ENCODE measurements at places on chromosomes 11 and 22.
A peak's percentile ranks its signal among the peaks of the same experiment; 100 is the strongest.

DNA sequence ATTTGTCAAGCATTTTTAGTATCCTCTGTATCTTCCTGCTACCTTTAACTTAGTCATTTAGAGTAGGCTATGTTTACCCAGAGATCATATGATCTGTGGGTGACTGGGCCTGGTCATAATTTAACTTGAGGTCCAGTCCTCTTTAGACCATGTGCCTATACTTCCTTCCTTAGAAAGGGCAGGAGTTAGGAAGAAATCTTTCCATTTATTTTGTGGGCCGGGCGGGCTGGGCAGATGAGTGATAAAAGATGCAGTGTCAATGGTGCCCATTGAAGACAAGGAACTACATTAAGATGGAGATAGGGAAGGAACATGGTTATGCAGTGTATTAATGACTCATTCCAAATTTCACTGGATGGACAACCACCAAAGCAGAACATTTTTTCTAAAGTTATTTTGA, 30.9 kb upstream of the PDE3B start:
- no peak for DNase-seq

GRCh38 chr22:24289741-24290163, 19.1 kb downstream of the SPECC1L start:
- DNase-seq = no peak

DNA sequence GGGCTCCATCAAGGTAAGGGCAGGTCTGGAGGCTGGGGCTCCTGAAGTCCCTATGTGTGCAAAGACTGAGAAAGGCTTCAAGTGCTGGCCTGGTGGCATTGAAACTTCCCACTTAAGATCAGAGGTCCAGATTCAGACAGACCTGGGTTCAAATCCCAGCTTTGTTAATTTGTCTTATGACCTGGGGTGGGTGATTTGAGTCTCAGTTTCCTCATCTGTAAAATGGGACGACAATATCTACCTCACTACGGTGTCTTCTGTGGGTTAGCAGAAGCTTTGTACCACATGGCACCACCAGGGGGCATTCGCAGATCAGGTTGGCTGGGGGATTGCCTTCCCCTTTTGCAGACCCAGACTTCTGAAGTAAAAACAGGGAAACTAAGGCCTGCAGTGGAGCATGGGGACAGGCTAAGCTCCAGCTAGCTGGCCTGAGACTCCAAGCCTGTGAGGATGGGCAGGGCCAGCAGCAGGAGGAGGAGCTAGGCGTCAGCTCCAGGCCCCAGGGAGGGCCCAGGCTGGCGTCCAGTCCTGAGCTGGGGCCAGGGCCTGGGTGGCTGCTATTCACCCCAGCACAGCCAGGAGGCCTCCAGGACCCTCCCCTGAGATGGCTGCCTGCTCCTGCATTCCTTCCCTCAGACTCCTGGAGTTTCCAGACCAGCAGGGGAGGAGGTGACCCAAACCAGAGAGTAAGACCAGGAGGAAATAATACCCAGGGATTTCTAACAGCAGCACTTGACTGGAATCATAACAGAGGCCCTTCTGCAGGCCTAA, 1.5 kb downstream of the CASTOR1 start:
- peak; percentile 91 for DNase-seq

GRCh38 chr11:2747248-2748027, 47.6 kb upstream of the KCNQ1OT1 start:
- DNase-seq = no peak

DNA sequence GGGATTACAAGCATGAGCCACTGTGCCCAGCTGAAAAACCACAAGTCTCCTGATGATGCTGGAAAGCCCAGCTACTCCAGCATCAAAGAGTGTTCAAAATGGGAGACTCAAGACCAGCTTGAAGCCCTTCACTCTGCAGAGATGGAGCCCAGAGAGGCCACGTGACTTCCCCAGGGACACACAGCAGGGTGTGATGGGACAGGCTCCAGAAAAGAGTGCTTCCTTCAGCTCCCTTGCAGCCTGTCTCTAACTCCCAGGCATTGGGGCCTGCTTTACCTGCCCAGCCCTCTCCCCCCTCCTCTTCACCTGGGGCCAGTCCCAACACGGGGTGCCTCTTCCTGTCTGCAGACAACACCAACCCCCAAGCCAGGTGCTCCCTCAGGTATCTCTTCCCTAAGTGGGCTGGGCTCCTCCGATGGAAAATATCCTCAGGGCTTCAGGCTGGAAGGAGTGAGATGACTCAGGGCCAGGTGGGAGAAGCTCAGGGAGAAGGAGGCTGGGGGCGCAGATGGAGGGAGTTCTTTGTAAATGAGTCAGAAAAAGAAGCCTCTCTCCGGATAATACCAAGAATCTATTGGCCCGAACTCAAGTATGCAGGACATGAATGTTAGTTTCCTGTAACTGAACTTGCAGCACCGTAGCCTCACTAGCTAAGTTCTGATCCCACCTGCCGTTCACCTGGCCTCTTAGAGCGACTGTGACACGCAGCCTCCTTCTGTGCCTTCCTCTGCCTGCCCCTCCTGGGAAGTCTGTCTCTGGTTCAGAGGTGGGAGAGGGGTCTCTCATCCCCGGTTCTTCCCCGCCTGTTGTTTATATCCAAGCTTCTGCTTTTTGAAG, 326.6 kb downstream of the MN1 start:
- no peak for DNase-seq

- no peak for DNase-seq
Observed at GRCh38 chr11:128448981-128449713, 138.2 kb downstream of the ETS1 start.

DNA sequence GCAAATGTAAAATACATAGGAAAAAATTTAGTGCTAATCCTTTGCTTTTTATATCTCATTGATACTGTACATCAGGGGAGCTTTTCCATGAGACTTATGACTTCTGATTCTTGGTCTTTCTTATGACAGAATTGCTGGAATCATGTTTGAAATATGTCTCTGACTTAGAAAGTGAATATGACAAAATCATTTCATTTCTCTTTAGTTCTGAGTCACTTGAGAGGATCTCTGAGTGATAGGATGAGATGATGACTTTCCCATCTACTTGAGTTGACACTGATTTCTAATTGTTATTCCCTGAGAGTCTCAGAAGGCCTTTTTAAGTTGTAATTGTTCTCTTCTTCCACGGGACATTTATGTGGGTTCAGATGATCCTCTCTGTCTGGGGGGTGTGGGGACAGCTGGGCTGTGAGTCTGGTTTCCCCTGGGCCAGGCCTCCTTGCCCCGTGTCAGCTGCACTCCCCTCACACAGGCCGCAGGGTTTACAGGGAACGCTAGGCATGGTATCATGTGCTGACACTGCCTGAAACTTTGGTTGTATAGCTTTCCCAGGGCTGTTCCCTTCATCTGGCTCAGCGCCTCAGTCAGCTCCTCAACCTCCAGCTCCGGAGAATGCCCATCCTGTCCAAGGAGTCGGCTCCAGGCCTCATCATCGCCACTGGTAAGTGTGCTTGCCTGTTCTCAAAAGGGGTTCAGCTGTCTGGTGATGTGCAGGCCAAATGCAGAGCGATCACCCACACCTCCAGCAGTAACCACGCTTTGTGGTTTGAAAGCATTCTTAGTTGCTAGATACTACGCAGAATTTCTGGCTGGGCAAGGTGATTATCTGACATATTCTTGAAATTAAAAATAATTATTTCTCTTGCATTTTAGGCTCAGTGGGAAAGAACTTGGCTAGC, 69.5 kb upstream of the SORL1-AS1 start:
- DNase-seq = no peak

DNA sequence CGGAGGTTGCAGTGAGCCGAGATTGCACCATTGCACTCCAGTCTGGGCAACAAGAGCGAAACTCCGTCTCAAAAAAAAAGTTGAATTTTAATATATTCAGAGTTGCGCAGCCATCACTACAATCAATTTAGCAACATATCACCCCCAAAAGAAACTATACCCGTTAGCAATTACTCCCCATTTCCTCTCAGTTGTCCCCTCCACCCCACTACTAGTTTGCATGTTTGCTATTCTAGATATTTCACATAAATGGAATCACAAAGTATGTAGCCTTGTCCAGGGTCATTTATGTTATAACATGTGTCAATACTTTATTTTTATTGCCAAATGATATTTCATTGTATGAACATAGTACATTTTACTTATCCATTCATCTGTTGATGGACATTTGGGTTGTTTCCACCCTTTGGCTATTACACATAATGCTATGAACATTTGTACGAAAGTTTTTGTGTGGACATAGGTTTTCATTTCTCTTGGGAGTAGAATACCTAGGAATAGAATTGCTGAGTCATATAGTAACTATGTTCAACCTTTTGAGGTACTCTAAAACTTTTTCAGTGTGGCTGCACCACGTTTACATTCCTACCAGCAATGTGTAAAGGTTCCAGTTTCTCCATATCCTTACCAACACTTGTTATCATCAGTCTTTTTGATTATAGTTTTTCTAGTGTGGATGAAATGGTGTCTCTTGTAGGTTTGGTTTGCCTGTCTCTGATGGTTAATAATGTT, 2.2 kb downstream of the ZNF143 start:
- no peak for DNase-seq

DNA sequence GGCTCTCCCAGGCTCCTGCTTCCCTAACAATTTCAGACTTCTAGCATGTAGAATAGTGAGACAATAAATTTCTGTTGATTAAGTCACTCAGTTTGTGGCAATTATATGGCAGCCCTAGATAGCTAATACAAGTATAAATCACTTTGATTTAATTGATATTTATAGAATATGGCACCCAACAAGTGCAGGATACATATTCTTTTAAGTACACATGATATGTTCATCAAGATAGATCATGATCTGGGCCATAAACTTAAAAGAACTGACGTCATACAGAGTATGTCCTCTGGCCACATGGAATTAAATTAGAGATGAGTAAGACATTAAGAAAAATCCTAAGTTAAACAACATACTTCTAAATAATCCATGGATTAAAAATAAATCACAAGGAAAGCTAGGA, 67.5 kb upstream of the AMOTL1 start:
- no peak for DNase-seq

DNA sequence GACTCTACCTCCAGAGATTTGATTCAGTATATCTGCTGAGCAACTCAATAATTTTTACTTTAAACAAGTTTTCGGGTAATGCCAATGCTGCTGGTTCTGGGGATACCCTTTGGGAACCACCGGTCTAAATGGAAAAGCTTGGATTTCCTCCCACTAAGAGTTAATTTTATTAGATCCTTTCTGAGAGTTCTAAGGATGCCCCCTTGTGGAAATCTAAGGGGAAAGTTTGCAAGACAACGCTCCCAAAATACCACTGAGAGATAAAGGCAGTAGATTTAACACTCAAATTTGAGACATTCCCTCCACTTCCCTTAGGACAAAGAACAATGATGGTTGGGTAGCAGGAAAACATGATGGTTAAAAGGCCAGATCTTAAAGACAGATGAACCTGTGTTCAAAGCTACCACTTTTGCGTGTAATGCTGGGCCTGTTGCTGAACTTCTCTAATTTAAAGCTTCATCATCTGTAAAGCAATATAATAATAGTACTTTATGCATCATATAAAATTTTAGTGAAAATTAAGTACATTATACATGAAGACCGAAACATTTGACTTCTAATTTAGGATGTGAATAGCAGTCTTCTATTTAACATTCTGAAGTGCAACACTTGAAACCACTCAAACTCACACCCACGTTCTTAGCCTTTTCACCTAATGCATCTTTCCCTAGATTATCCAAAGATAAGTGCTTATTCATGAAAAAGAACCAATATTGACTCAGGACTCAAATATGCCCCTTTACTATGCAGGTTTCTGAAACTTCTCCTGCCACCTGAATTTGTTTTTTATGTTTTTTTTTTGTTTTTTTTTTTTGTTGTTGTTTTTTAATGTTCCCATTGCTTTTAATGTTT, 110.1 kb upstream of the LUZP2 start:
- no peak for DNase-seq

DNA sequence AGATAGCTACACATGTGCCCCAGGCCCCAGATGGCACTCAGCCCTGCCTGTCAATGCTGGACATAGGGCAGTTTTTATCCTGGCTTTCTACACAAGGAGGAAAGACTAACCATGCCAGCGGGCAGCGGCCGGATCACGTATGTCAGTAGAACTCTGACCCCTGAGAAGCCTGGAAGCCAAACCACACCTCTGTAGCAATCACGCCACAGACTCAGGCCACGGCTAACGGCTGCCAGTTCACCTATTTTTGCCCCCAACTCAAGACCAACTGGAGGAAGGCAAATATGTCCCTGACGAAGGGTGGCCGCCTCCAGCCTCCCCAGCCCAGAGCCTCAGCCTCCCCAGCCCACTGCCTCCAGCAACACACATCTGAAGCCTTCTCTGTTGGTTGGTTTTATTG, 7.2 kb upstream of the CD81 start:
- no peak for DNase-seq

- DNase-seq = no peak
Observed at GRCh38 chr11:68353118-68353517, 40.7 kb downstream of the LRP5 start.

DNA sequence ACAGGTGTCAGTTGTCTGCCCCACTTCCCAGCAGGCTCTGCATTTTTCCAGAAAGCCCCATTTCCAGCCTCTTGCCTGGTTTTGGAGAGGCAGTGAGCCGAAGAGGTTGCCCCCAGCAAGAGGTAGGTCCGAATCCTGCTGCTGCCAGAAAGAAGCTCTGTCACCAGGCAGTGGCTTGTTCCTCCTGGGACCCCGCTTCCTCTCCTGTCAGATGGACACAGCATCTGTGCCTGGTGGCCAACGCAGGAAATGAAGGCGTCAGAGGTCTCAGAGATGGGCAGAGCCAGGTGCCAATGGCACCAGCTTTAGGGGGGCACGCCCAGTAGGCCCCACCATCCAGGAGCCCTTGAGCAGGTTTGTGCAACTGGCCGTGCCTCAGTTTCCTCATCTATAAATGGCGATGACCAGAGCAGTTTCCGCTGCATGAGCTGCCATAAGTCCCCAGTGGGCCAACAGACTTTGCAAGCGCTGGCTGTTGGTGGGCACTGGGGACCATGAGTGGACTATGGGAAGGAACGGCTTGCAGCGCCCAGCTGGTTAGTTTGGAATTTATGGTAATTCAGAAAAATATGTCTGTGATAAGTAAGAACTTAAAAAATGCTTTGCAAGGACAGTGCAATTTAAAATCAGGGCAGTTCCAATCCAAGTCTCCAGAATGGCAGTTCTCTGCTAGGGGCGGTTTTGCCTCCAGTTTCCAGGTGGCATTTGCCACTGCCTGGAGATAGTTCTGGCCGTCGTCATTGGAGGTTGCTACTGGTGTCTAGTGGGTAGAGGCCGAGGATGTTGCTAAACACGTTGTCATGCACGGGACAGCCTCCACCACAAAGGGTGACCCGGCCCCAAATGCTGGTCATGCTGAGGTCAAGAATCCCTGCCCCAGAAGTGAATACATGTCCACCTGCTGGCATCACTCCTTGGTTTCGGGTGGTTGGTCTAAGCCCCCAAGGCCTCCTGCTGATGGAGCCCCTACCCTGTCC, 2.3 kb upstream of the OSBPL5 start:
- DNase-seq = no peak

GRCh38 chr22:18909556-18909955, 3.4 kb downstream of the DGCR6 start:
- DNase-seq = no peak

DNA sequence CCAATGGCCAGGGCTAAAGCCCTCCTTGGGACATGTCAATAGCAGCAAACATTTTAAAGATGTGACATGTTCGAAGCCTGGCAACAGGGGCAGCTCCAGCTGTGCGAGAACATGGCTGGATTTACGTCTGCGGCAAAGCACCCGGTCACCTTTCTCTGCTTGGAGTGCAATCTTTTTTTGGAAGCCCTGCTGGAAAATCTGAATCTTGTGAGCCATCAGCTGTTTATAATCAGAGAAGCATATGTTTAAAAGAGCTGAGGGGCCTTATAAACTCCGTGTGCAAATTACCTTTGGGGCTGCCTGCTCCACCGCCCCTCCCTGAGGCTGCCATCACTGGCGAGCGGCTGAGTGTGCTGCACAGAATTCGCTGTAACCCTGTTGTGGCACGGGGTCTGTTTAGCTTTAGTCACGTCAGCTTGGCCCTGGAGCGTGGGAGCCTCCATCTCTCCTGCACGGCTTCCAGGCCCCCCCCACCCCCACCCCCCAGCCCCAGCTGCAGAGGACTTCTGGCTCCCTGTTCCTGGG, 9.0 kb upstream of the KCNQ1OT1 start:
- no peak for DNase-seq
